ENCODE measurements at places on chromosomes 7 and 10. TPM values are rescaled to one million over a fixed set of nuclear protein-coding genes. Genes with fewer than 3 reads are reported as not detected.

Gene DRGX
- total RNA-seq, result not detected

Gene CNNM1
- total RNA-seq, result not detected

Gene MSMB
- total RNA-seq, result not detected

Gene TRIP6
- total RNA-seq, result 7.4 TPM

Gene TRIM50
- not detected for total RNA-seq

Gene PRKCQ
- 55.3 TPM for total RNA-seq

All from natural killer cell treated with Interleukin-12 subunit alpha and Interleukin-12 subunit beta and Interleukin-15 and Interleukin-18, amount 100 ng/mL, for 72 hours (primary cell).